ENCODE measurements at places on chromosomes 1 and 21.
A peak's percentile ranks its signal among the peaks of the same experiment; 100 is the strongest.

DNA sequence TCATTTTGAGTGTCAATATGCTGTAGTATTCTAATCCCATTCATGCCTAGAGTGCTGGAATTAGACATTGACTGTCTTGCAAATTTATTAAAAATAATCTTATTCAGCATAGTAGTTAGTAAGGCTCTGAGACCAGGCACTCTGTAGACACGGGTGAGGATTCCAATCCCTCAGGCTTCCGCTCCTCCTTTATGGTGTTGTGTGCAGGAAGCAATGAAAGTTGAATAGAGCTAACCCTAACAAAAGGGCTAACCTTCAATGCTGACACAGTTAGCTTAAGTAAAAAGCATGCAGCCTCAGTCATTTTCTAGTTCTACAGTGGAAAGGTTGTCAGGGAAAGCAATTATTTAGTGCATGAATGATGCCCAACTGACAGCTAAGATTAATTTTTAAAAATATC is 199.6 kb upstream of the SGIP1 start:
- no peak for DNase-seq

GRCh38 chr21:14520535-14520934 is 25.6 kb downstream of the SAMSN1 start:
- DNase-seq: no peak

DNA sequence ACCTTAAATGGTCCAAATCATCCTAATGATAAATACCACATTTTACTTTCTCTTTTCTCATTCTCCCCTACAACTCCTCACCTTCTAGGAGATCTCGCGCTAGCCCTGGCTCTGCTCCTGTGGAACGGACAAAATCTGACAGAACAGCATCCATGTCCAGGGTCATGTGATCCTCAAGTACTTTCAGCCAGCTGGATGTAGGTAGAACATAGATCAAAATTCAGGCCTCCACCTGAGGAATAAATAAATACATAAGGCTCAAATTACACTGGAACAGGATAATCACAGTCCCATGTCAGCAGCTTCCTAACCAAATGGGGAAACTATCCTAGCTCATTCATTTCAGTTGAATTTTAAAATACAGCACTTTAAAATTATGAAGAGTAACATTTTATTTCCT is 33.2 kb downstream of the OTUD7B start:
- peak; percentile 50 for DNase-seq

- DNase-seq: no peak
Measured at GRCh38 chr1:112614460-112615065, 4.4 kb downstream of the ST7L start.

DNA sequence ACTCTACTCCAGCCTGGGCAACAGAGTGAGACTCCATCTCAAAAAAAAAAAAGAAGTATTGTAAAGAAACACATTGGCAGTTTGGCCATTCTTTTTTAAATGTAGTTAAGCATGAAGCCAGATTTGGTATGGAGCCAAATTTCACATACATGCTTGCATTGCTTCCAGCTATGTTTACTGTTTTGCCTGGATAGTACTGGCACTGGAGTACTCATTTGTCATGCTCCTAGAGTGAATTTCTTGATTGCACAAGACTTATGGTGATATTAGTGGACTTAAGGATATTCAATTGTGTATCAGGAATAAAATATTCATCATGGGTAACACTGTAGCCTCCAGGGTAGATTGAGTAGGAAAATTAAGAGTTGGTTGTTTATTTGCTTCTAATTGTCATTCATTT is 24.5 kb upstream of the SLC9A1 start:
- DNase-seq: no peak

DNA sequence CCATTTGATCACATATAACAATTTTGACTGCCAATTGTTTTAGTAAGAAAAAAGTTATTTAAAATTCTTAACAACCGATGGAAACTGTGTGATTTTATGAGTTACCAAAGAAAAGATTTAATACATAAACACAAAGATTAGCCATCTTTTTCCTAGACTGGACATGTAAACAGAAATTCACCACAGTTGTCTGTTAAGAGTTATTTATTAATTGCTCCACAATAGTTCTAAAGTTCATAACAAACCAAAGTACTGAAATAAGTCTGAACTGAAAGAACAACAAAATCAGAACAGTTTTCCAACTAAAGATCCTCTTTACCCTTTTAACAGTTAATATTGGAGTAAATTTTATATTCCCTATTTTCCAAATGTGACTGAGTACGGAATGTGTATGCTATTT is 8.6 kb downstream of the ZNF281 start:
- no peak for DNase-seq

DNA sequence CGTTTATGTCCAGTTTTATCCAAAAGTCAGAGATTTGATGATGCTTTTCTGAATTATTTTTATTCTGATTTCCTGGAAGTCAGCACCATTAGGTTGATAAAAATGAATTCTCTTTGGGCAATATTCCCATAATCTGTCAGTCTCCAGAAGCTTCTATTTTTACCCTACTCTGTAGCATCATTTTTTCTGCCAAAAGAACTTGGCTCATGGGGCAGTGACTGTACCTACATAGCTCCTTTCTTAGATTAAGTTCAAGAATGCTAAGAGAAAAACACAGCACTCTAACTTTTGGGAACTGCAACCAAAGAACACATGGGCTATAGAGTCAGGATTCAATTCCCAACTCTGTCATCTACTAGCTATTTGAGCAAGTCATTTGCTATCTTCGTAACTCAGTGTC is 152.9 kb downstream of the BARHL2 start:
- no peak for DNase-seq

DNA sequence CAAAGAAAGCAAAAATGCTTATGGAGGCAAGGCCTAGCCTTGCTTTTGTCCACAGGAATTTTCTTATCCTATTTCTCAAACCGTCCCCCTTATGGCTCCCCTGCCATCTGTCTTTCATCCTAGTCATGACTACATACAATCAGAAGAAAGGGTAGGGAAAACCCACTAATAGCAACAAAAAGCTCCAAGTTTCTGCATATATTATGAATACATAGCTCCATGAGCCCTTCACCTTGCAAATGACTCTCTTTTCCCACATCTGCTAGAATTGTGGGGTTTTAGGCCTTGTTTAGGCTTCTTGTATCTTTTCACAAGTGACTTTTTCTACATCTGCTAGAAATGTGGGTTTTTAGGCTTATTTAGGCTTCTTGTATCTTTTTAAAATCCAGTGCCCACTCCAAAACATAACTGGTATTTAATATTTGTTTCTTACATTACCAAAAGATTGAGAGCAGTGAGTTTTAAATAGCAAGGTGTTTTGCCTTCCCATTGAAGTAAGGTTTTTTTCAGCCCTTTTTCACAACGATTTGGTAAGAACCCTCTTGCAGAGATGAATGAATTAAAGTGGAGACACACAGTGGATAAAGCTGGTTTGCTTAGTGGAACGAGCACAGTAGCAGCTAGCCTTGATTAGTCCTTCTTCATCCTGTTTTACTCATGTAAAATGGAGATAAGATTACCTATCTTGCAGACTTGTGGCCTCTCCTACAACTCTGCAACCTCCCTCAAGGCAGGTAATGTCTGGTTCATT is 4.4 kb downstream of the GADD45A start:
- DNase-seq: no peak

GRCh38 chr1:205809942-205810345 is 3.1 kb downstream of the SLC41A1 start:
- no peak for DNase-seq

GRCh38 chr1:91792489-91793071 is 93.4 kb downstream of the TGFBR3 start:
- no peak for DNase-seq

DNA sequence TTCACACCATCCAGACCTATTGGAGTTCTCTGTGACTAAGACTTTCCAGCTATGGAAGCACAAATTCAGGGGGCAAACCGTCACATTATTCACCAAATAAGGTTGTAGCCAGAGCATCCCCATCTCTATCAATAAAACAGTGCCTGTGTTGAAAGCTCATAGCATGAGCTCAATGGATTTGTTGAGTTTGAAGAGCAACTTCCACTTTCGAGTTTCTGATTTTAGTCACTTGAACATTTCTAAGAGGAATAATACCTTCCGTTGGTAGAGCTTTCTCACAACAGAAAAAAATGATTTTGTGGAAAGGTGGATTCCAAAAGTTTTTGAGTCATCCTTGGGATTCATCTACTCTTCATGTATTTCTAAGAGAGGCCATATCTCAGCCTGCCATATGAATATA is 13.0 kb upstream of the ELAVL4 start:
- no peak for DNase-seq

- DNase-seq: no peak
Measured at GRCh38 chr1:156858959-156859522, at the start of gene INSRR. INSRR (minus strand) TSS chr1:156859117; CDS start chr1:156858621, 496 bp downstream.

DNA sequence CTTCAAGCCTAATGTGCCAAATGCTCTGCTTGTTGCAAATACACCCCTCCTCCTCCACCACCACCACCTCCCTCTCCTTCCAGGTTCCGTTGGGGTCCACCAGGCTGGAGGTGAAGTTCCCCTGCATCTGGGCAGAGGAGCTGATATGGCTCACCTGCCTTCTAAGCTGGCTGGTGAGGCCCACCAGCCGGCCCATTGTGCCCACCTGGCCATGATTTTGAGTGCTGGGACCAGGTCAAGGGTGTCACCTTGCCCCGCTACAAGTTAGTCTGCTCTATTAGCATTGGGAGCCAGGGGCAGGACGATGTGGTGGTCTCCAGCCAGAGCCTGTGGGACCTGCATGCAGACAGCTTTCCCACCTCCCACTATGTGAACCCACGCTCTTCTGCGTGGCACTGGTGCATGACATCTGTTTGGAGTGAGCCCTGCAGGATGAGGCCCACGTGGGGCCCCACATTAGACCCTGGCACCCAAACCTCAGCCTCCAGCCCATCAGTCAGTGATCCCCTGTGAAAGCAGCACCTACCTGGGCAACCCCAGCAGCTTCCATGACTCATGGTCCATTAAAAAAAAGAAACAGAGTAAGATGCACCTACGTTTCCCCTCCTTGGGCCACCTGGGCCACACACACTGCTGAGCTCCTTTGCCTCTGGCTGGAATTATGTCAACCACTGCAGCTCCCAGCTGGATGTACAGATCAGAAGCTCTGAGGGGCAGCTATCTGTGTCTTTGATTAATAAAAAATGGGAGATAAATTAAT is 15.6 kb upstream of the CDCP2 start:
- no peak for DNase-seq

- DNase-seq: no peak
Measured at GRCh38 chr1:36305915-36306209, 306 bp upstream of the SH3D21 start.

DNA sequence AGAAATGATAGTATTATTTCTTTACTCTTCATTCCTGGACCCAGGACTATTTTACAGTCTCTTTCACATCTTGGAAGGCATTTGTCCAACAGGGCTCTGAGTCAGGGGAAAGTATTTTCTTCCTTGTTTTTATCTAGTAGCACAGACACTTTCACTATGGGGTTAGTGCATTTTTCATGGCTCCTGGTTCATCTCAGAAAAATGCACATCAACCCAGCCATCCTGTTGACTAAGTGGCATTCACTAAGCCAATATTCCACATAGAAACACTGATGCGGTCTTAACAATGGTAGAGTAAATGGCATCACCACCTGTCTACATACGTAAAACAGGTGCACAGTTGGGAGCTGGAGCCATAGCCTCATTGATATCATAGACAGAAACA is 87.4 kb upstream of the C1orf21 start:
- peak; percentile 38 for DNase-seq

DNA sequence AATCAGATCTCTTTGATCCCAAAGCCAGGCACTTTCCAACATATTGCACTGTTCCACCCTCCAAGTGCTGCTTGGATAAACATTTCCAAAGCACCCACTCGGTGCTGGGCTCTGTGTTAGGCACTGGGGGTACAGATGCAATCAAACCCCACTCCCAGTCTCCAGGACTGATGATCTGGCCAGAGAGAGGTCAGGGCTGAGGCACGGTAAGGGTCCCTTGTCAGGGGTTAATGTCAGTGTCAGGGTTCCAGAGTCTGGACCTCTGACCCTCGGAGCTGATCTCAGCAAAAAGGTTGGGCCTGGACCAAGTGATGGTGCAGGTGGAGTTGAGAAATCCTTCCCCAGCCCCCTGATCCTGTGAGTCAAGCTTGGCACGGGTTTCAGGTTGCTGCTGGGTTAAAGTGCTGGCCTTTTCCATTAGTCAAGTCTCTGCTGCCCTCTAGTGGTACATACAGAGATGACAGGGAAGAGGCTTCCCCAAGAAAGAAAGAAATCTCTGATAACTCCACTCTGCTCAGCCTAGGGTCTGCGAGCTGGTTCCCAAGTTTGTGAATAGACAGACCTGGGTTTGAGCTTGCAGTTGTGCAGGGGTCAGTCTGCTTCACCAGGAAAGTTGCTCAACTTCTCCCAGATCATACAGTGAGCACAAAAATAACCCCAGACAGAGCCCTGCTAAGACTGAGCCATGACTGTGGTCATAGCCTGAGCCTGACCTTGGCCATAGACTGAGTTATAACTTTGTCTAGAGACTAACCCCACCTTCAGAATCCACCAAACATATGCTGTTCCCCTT is 74.6 kb downstream of the DMRTA2 start:
- peak; percentile 64 for DNase-seq

DNA sequence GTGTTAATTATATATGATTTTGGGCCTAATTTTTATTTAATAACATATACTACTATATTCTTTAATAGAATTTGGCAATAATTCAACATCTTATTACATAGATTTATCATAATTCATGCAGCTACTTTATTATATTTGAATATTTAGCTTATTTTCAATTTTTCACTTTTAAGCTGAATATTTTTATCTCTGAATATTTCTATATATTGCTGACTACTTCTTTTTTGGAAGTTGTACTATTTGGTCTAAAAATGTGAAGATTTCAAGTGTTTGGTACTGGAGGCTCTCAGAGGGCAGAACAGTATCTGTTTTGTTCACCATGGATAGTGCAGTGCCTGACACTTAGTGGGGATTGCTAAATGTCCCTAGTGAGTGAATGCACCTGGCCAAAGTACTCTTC is 389.5 kb downstream of the RYR2 start:
- DNase-seq: no peak

DNA sequence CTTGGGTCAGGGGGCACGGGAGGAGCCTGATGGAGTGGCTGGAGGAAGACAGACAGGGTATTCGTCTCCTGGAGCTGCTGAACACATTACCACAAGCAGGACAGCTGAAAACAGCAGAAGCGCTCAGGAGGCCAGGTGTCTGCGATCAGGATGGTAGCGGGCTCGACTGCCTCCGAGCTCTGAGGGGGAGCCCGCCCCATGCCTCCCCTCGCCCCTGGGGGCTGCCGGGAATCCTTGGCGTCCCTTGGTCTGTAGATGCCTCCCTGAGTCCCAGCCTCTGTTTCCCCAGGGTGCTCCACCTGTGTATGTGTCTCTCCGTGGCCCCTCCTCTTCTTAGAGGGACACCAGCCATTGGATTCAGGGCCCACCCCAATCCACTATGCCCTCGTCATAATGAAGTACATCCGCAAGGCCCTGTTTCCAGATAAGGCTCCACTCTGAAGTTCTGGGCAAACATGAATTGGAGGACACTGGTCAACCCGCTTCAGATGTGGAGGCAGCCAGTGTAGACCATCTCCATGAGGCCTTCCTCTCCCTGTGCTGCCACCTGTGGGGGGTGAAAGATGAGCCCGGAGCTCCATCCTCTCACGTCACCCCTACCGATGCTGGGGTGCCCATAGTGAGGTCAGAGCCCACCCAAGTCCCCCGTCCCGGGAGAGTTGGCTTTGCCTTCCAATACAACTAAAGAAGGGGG is 67.8 kb downstream of the SPSB1 start:
- no peak for DNase-seq
